Fibroblast of mammary gland (primary cell): ENCODE measurements at places on chromosomes 6 and 20.
A peak's percentile ranks its signal among the peaks of the same experiment; 100 is the strongest.

DNA sequence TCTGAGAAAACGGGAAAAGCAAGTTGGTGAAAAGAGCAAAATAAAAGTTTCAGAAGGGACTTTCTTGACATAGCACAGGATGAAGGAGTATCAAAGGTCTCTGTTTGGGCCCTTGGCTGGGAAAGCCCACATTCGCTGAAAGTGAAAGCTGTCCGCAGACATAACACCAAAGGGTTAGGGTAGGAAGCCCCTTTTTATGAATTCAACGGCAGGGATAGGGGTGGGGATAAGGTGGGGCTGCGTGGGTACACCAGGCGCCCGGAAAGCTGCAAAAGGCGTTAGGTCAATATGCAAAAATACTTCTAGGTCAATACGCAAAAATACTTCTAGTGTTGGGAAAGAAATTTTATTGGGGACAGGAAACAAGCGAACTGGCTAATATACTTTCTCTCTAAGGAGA, 135.1 kb downstream of the OR2B2 start:
- no peak for DNase-seq

GRCh38 chr6:151701911-151702562, 105.4 kb upstream of the ESR1 start:
- DNase-seq: no peak

- no peak for DNase-seq
Observed at GRCh38 chr6:157891544-157892362, 68.7 kb downstream of the SNX9 start.

DNA sequence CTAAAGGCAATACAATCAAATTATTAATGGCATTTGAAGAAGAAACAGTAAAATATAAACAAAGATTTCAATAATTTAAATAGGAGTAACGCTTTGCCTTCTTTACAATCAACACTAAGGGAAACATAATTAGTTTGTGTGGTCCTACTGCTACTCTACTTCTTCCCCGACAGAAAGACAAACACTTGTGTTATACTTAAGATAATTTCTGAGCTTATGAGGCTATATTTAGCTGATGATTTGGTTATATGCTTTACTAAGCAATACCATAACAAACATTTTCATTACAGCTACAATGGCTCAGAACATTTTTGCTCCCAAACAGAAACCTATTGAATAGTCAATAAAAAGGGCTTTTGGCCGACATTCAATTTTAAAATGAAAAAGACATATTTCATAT, 1217.2 kb upstream of the GJE1 start:
- no peak for DNase-seq

- no peak for DNase-seq
Observed at GRCh38 chr20:32526125-32526524, 59.0 kb downstream of the NOL4L start.

GRCh38 chr20:3661060-3661813, 2.0 kb downstream of the GFRA4 start:
- DNase-seq: no peak

GRCh38 chr20:4781211-4781610, 59.5 kb downstream of the PRND start:
- DNase-seq: no peak

GRCh38 chr6:111692327-111693164, 86.9 kb upstream of the TRAF3IP2 start:
- DNase-seq: no peak

- no peak for DNase-seq
Observed at GRCh38 chr6:16832721-16833120, 71.5 kb upstream of the ATXN1 start.

- peak; percentile 14 for DNase-seq
Observed at GRCh38 chr6:121516331-121516730, 80.9 kb downstream of the GJA1 start.

DNA sequence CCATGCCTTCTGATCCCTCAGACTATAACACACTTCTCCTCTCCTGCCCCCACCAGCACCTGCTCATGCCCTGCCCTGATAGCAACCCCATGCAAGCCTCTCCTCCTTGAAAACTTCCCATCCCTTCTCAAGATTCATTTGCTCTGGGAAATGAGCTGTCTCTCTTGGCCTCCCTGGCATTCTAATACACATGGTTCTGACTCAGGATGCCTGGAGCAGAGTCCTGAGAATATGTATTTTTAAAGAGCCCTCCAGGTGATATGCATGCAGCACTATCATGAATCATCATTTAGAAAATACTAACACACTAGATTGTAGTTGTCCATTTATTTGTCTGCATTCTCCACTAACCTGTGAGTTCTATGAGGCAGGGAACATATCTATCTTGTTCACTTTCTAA, 26.6 kb downstream of the HDGFL1 start:
- no peak for DNase-seq

- DNase-seq: no peak
Observed at GRCh38 chr20:61927826-61928541, 137.7 kb downstream of the TAF4 start.
